Mammary microvascular endothelial cell (primary cell): ENCODE measurements at places on chromosomes 4 and X. TPM values are rescaled to one million over a fixed set of nuclear protein-coding genes. Genes with fewer than 3 reads are reported as not detected.

FGFBP2 gene
- not detected in 2 replicates for total RNA-seq

RPS6KA6 gene
- 0.13 and 0.15 TPM in 2 replicates for total RNA-seq

TMEM271 gene
- total RNA-seq, result not detected in 2 replicates

DIPK2B gene
- total RNA-seq, result 153 and 154 TPM in 2 replicates

MPP1 gene
- 25.9 and 28.7 TPM in 2 replicates for total RNA-seq

MAMLD1 gene
- 2.8 and 2.9 TPM in 2 replicates for total RNA-seq

CT83 gene
- not detected in 2 replicates for total RNA-seq

GPR173 gene
- 0.84 and 0.93 TPM in 2 replicates for total RNA-seq

IBSP gene
- not detected in 2 replicates for total RNA-seq

MGAT4D gene
- total RNA-seq, result not detected in 2 replicates

SPANXN3 gene
- not detected in 2 replicates for total RNA-seq

FREM3 gene
- 0.20 and 0.25 TPM in 2 replicates for total RNA-seq

ADGRL3 gene
- total RNA-seq, result not detected in 2 replicates

MAGEC3 gene
- total RNA-seq, result not detected in 2 replicates

AVPR2 gene
- 0.47 TPM in 1 of 2 replicates, not detected in the other for total RNA-seq

XAGE1B gene
- total RNA-seq, result not detected in 2 replicates

MXRA5 gene
- total RNA-seq, result not detected in 2 replicates

SYNPO2 gene
- 0.27 and 0.30 TPM in 2 replicates for total RNA-seq
